ENCODE measurements at places on chromosomes 1 and 21.

DNA sequence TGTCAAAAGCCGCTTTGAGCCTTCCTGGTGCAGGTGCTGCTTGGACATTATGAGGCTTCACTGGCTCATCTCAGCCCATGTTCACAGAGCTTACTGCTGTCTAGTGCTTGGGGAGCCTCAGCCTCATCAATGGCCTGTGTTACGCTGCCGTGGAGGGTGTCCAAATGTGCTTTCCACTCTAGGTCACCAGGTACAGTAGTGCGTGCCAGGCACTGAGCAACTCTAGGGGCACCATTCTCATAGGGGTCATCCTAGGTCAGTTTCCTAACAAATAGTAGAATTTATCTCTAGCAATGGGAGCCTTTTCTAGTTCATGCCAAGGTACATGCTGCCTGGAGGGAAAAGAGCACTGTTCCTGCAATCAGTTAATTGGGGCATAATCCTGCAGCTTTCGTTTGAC is 193.8 kb downstream of the DYRK1A start:
- H3K36me3 ChIP-seq, result no peaks in the 10 kb centered on the region
- H3K27me3 ChIP-seq, result peaks cover 1% of the 10 kb centered on the region
- DNase-seq, result no peak
- H3K27ac ChIP-seq, result no peak overlapping the region
- H3K4me1 ChIP-seq, result peaks cover 19% of the 10 kb centered on the region

GRCh38 chr1:16112596-16113555 is 39.4 kb upstream of the FAM131C start:
- H3K4me1 ChIP-seq, result no peaks in the 10 kb centered on the region
- peaks cover 7% of the 10 kb centered on the region for H3K27me3 ChIP-seq
- H3K4me3 ChIP-seq, result no peak overlapping the region

- H3K27ac ChIP-seq, result no peak overlapping the region
- DNase-seq, result no peak
These were observed 82.0 kb upstream of the NFIA start for GRCh38 chr1:61000327-61000726.

GRCh38 chr21:42223826-42224575 is 5.1 kb downstream of the ABCG1 start:
- no peak overlapping the region for H3K4me3 ChIP-seq
- no peaks in the 10 kb centered on the region for H3K27me3 ChIP-seq
- no peak for DNase-seq
- H3K27ac ChIP-seq, result no peak overlapping the region
- H3K36me3 ChIP-seq, result peaks cover 23% of the 10 kb centered on the region

- DNase-seq, result no peak
- H3K27ac ChIP-seq, result no peak overlapping the region
- H3K27me3 ChIP-seq, result no peaks in the 10 kb centered on the region
- H3K4me3 ChIP-seq, result no peak overlapping the region
- no peaks in the 10 kb centered on the region for H3K4me1 ChIP-seq
These were observed 52.1 kb downstream of the ADCY10 start for GRCh38 chr1:167861664-167862381.

GRCh38 chr1:176878750-176879536 is 285.6 kb downstream of the ASTN1 start:
- H3K27ac ChIP-seq, result no peak overlapping the region
- H3K4me1 ChIP-seq, result no peaks in the 10 kb centered on the region
- H3K27me3 ChIP-seq, result peaks cover 3% of the 10 kb centered on the region
- no peak overlapping the region for H3K4me3 ChIP-seq
- no peak for DNase-seq

GRCh38 chr1:157963713-157964112 is 29.7 kb upstream of the KIRREL1 start:
- no peaks in the 10 kb centered on the region for H3K4me1 ChIP-seq
- H3K4me3 ChIP-seq, result no peak overlapping the region
- peaks cover 6% of the 10 kb centered on the region for H3K27me3 ChIP-seq

- DNase-seq, result no peak
- H3K4me3 ChIP-seq, result no peak overlapping the region
- H3K27me3 ChIP-seq, result no peaks in the 10 kb centered on the region
- peaks cover 9% of the 10 kb centered on the region for H3K36me3 ChIP-seq
- H3K4me1 ChIP-seq, result peaks cover 18% of the 10 kb centered on the region
- H3K27ac ChIP-seq, result no peak overlapping the region
These were observed 78.6 kb downstream of the MORN1 start for GRCh38 chr1:2312515-2313301.

GRCh38 chr21:36976882-36977651 is 10.6 kb upstream of the HLCS start:
- H3K36me3 ChIP-seq, result no peaks in the 10 kb centered on the region
- DNase-seq, result peak; percentile 84
- H3K27ac ChIP-seq, result peak overlapping the region; percentile 69
- H3K4me3 ChIP-seq, result no peak overlapping the region
- peaks cover 32% of the 10 kb centered on the region for H3K4me1 ChIP-seq
- peaks cover 1% of the 10 kb centered on the region for H3K27me3 ChIP-seq

DNA sequence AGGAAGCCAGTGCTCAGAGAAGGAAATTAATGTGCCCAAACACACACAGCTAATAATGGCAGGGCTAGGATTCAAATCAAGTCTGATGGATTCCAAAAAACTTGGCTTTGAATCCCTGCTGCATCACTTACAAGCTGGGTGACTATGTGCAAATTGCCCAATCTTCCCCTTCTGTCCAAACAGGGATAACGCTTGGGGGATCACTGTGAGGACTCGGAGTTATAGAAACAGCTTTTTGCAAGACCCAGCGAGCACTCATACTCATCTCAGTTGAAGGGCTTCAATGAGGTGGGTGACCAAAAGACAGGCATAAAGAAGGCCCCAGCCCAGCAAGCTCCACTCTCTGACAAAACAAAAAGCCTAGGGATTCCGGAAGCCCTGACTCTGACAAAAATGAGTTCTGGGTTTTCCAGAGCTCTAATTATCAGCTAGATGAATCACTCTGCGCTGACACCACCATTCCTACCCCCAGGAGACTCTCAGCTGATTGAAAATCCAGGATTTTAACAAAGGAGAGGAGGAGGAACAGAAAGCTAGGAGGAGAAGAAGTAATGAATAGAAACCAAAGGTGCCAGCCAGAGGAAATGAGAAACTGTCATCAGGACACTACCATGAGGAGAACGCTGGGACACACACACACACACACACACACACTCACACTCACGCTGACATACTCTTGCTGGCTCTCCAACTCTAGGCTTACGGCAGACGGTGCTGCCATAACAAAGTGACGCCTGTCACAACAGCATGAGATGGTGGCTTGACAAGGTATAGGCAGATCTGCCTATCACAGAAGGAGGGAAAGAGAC is 1.6 kb upstream of the STK40 start:
- no peaks in the 10 kb centered on the region for H3K27me3 ChIP-seq
- H3K4me3 ChIP-seq, result peak overlapping the region; percentile 80
- peaks cover 30% of the 10 kb centered on the region for H3K36me3 ChIP-seq
- DNase-seq, result peak; percentile 27

- DNase-seq, result no peak
- no peaks in the 10 kb centered on the region for H3K36me3 ChIP-seq
- no peaks in the 10 kb centered on the region for H3K4me1 ChIP-seq
- no peak overlapping the region for H3K4me3 ChIP-seq
- no peak overlapping the region for H3K27ac ChIP-seq
These were observed 5.6 kb downstream of the RXRG start for GRCh38 chr1:165439330-165439729.

- no peaks in the 10 kb centered on the region for H3K4me1 ChIP-seq
- H3K4me3 ChIP-seq, result no peak overlapping the region
- peak; percentile 5 for DNase-seq
These were observed 221.4 kb upstream of the PKN2 start for GRCh38 chr1:88462488-88463261.

DNA sequence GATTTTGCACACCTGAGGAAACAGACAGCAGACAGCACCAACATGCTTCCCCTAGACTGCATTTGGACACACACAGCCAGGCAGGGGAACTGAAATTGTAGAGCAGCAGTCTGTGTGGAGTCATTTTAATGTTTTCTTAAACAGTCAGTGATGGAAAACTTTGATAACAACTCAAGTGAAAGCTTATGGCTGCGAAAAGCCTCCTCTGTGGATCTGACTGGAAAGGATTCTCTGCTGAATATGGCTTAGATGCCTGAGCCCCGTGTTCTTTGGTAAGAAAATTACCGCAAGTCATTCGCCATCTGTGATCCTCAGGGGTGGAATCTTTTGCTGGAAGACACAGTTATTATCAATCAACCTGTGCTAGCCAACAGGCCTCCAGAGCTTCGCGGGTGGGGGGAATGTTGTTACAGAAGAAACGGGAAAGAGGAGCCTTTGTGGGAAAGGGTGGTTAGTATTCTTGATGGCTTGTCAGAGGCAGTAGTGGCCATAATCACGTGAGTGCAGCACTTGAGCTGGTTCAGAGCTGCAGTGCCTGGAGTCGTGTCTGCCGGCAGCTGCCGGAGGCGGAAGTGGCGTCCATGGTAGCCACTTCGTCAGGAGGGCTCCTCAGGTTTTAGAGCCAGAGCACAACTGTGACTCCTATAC is 204.7 kb downstream of the ST6GALNAC3 start:
- no peak overlapping the region for H3K27ac ChIP-seq
- H3K27me3 ChIP-seq, result no peaks in the 10 kb centered on the region
- DNase-seq, result no peak
- H3K4me1 ChIP-seq, result no peaks in the 10 kb centered on the region
- no peak overlapping the region for H3K4me3 ChIP-seq

- H3K4me1 ChIP-seq, result peaks cover 17% of the 10 kb centered on the region
- peak overlapping the region; percentile 57 for H3K27ac ChIP-seq
- peak overlapping the region; percentile 94 for H3K4me3 ChIP-seq
- peaks cover 1% of the 10 kb centered on the region for H3K27me3 ChIP-seq
- DNase-seq, result no peak
- H3K36me3 ChIP-seq, result peaks cover 7% of the 10 kb centered on the region
These were observed 792 bp downstream of the GOLPH3L start for GRCh38 chr1:150696162-150696561.

All from activated CD8-positive, alpha-beta T cell treated with anti-CD3 and anti-CD28 coated beads for 36 hours (primary cell).